Amniotic stem cell (primary cell): ENCODE measurements at places on chromosomes 4 and X.
A peak's percentile ranks its signal among the peaks of the same experiment; 100 is the strongest.

- DNase-seq, result no peak
Observed at GRCh38 chrX:76971393-76972376, 475.5 kb upstream of the FGF16 start.

DNA sequence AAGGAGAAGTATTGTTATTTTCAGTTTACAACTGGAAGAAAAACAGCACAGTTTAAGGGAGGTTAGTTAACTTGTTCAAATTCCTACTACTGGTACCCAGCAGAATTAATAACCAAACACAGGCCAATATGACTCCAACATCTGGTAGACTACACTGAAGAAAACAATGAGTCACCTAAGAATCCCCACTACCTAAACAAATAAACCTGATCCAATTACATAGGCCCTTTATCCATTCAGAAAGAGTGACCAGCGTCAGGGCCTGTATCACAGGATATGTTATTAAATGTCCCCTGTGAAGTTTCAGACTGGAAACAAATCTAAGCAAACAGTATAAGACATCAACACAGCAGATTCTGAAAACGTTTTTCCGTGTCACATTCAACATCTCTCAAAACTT is 492.5 kb upstream of the INTU start:
- DNase-seq, result no peak

DNA sequence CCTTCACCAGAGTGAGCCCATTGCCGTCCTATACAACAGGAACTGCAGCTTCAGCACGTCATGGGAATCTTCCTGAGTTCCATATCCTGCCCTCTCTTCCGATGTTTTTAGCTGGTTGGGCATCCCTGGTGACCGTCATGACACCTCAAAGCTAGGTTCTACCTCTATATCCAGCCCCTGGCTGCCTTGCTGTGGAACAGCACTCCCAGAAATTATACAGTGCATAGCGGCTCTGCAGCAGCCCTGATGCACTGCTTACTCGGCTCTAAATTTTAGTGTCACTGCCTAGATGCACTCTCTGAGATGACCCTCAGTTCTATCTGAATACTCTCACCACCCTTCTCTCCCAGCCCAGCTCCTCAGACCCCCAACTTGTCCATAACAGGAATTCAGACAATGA is 44.3 kb downstream of the ARHGEF38 start:
- DNase-seq, result no peak

- DNase-seq, result no peak
Observed at GRCh38 chr4:94728056-94728766, 29.5 kb upstream of the BMPR1B start.

- no peak for DNase-seq
Observed at GRCh38 chr4:97978791-97979488, 164.3 kb downstream of the STPG2 start.

GRCh38 chr4:108398316-108398715 is 222.1 kb upstream of the RPL34 start:
- DNase-seq, result no peak

GRCh38 chr4:154184238-154184637 is 307.4 kb downstream of the DCHS2 start:
- no peak for DNase-seq

GRCh38 chrX:55524487-55524886 is 34.8 kb upstream of the USP51 start:
- no peak for DNase-seq

DNA sequence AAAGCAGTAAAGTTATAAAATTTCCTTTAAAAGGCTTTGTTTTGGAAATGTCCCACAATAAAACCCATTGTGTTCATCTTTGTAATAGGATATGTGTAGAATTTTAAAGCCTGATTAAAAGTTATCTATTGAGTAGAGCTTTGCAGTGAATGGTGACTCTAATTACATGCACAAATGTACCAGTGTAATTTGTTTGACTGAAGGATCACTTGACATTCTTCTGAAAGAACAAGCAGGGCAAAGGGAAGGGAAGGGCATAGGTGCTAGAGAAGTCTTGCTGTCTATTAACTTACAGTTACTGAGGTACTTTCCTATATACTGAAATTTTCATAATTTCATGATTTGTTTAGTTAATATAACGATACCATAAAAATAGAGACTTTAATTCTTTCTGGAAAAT is 70.8 kb downstream of the STIM2 start:
- no peak for DNase-seq

GRCh38 chr4:25638221-25638601 is 17.4 kb upstream of the SLC34A2 start:
- no peak for DNase-seq

- no peak for DNase-seq
Observed at GRCh38 chrX:110401135-110401534, 42.5 kb downstream of the RTL9 start.

DNA sequence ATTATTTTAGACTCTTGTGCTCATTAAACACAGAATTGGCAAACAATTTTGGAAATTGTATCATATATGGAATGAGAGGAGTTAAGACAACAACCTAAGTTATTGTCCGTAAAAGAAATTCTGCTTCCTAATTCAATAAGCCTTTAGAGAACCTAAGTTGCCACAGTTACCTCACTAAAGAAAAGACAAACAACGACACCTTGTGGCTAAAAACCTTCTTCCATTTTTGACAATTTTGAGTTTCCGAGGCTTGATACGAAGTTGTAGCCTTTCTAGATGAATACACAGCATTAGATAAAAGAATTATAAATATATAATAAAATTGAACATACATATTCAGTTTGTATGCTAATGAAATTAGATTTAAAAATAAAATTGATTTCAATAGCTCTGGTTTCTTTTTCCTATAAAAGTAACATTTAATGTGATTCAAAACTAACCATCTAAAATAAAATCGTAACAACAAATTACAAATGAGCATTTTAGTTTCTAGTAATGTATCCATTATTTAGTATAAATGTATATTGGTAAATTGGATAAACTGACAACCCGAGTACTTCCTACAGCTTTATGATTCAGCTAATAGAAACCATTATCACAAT is 275.1 kb downstream of the GPM6A start:
- peak; percentile 72 for DNase-seq

DNA sequence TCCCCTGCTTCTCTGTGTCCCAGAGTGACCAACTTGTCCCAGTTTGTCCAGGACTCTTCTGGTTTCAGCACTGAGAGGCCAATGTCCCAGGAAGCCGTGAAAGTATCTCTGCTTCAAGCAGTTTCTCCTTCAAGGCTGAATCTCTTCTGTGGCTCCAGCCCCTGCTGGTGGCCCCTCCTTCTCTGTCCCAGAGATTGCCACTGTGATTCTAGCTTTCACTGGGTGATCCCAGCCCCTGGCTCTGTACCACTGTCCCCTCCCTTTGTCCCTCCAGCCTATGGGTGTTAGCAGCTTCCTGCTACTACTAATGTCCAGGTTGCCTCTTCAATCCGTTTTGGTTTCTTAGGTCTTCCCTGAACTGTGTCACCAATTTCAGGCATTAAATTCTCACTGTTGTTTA is 70.5 kb downstream of the SOX3 start:
- DNase-seq, result no peak

- no peak for DNase-seq
Observed at GRCh38 chrX:16202943-16203342, 35.7 kb downstream of the MAGEB17 start.

- no peak for DNase-seq
Observed at GRCh38 chrX:63761639-63762038, 23.4 kb downstream of the ARHGEF9 start.

DNA sequence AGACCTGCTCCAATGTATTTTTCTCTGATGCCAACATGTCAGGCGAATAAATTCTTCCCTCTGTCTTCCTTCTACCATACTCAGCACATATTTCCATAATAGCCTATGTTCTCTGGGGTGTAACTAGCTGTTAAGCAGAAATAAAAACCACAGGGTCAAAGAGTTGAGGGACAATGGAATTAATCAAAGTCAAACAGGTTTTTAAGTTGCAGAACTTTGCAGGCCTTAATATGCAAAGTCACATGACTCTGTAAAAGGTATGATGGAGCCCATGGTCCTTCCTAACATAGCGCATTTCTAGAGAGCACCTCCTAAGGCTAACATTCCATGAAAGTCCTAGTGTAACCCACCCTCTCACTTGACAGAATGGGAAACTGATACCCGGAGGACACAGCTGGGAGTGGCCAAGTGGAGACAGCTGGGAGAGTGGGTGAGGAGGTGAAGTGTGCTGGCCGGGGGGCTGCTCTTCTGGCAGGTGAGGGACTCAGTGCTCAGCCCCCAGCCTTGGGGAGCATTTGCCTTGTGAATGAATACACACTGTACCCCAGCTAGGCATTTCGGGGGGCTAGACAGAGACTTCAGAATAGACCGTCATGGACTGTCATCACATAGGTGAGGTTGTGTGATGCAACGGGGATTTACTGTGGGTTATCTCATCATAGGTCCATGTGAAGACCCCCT is 8.4 kb upstream of the SORCS2 start:
- no peak for DNase-seq

DNA sequence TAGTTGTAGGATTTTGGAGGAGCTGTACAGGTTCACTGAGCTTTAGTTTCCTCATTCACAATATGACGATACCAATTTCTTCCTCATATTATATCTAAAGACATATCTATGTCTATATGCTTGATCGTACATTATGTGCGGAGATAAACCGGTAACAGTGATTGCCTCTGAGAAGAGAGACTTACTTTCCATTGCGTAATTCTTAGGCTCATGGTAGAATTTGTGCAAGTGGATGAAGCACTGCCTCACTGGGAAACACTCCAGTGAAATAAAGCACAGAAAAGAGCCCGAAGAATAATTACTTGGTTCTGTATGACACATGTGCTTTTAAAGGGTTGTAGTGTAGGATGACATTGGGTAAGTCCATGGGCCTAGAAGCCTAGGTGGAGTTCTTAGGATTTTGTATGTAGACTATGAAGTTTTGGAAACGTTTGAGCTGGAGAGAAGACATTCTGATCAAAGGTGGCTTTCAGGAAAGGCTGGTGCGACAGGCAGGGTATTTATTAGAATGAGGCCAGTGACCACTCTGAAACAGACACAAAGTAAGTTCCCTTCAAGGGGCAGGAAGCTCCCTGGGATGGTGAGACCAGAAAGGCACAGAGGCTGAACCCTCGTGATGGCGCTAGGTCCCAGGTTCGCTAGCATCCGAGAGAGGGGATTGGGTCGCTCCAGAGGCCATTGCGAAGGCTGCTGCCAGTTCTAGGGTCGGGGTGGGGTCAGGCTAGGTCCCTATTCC is 649 bp upstream of the VBP1 start:
- no peak for DNase-seq

DNA sequence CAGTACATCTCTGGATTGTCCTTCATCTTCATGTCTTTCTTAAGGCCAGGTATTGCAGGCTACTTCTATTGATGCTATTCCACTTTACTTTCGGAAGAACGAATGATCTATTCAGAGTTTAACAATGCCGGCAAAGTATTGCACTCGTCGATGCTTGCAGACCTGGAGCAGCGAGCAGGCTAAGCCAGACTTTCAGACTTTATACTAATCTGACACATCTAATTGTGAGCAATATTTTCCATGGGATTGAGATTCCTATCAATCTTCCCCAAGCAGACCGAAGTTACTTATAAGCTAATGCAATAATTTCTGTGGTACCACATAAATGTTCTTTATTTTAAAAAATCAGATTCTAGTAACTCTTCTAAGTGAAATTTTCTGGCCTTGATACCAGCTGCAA is 1.6 kb downstream of the EMCN start:
- no peak for DNase-seq

DNA sequence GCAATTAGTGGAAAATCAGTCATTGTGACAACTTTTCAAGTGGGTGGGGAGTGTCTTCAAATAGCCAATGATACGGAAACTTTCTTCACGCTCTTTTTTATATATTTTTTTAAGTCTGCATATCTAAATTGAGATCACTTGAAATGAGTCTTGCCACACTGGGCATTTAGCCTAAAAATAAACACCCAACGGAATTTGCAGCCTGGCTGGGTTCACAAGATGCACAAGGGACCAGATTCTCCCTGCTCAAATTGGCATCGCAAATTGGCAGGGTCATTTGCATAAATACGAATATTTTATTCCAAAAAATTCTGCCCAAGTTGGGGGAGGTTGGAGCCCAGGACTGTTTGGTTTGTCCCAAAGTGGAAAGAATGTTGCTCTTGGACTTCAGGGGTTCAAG is 87.6 kb downstream of the LIMCH1 start:
- no peak for DNase-seq

- DNase-seq, result no peak
Observed at GRCh38 chr4:150972592-150972991, 42.5 kb downstream of the LRBA start.

DNA sequence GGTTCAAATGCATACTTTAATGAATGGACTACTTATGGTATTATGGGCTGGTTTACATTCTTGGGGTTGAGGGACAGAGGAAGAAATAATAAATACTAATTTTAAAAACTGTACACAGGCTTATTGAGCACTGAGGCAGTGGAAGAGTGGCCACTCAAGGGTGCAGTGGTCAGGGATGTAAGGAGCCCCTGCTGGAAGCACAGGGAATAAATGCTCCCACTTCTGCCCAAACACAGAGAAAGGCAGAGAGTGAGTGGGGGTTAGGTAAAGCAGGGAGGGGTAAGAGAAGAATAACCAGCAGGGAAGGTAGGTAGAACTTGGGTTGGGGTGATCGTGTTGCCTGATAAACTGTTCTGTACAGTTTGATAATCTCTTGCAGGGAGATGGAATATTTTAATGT is 60.0 kb downstream of the GAB1 start:
- no peak for DNase-seq

- DNase-seq, result no peak
Observed at GRCh38 chrX:13994104-13994503, 35.6 kb downstream of the GEMIN8 start.

GRCh38 chrX:30931920-30932319 is 42.9 kb upstream of the TAB3 start:
- no peak for DNase-seq

DNA sequence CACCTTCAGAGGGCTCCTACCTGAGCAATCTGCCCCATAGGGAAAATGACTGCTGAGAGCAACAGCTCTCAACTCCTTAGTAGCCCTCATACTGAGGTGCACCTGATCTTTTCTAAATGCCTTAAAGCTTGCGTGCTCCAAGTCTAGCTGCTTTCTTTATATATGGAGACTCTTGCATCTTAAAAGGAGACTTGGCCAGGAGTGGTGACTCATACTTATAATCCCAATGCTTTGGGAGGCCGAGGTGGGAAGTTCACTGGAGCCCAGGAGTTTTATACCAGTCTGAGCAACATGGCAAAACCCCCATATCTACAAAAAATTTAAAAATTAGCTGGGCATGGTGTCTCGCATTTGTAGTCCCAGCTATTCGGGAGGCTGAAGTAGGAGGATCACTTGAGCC is 78.1 kb upstream of the TRIM2 start:
- DNase-seq, result no peak
